ENCODE measurements at places on chromosomes 5 and 9. TPM values are rescaled to one million over a fixed set of nuclear protein-coding genes. Genes with fewer than 3 reads are reported as not detected.

- no peak for DNase-seq
These were observed 68.5 kb upstream of the FBXW11 start for GRCh38 chr5:172074896-172075295.

Gene PCDHA9
- polyA plus RNA-seq = 0.03 TPM

DNA sequence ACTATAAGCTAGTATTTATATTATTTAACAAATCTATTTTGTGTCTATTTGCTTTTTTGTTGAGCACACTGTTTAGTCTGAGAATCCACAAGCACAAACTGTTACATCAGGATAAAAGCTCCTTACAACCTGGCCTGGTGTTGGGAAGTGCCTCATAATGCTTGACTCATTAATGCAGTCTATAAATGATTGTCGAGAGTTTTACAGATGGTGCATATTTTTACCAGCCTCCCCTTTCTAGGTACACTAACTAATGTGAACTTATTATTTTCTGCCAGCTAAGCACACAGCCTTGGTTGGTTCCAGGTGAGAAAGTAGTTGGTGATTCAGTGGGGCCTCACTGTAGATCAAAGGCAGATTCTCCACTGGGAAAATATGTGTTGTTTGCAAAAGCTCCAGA lies 151.0 kb upstream of the ADAMTS16 start:
- DNase-seq = peak; percentile 67

DNA sequence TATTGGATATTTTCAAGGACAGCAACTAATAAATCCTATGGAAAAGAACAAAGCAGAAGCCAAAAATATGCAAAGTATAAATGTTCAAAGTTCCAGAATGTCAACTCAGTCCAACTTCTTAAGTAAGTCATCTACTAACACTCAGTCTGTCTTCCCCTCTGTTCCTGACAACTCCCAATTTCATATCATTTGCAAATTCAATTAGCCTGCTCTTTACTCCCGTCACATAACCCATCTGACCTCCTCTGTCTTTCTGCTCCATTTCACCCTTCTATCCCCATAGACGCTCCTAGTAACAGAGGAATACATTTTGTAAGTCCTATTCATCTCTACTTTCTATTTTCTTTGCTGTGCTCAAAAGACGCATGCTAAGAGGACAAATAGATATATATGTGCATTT lies 659.8 kb upstream of the MEF2C start:
- DNase-seq = no peak

Gene TRIP13
- polyA plus RNA-seq = 14.5 TPM

- DNase-seq = peak; percentile 24
These were observed 19.2 kb upstream of the CD180 start for GRCh38 chr5:67215519-67216471.

DNA sequence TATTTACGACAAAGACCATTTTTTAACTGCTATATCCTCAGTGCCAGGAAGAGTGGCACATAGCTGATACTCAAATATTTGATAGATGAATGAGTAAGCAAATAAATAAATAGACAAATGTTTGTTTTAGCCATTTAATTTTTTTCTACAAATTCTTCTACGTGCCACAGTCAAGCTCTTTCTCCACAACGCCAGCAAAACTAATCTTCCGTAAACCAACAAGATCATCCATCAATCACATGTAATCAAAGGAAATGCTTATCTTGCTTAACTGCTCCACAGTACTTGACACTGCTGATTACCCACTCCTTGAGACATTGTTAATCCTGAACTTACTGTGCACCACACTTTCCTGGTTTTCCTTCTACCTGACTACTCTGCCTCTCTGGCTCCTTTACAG lies 136.7 kb downstream of the EDIL3 start:
- DNase-seq = no peak

DNA sequence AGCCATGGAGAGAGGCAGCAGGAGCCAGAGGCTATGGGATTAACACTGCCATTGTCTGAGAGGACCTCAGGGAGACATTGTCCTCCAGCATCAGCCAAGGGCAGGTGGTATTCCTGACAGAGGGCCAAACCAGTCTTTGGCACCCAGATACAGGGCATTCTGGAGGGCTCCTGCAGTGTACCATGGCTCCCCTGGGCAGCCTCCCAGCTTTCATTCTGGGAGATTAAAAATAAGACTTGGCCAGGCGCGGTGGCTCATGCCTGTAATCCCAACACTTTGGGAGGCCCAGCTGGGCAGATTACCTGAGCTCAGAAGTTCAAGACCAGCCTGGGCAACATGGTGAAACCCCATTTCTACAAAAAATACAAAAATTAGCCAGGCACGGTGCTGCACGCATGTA lies 4.2 kb downstream of the MTAP start:
- DNase-seq = no peak

DNA sequence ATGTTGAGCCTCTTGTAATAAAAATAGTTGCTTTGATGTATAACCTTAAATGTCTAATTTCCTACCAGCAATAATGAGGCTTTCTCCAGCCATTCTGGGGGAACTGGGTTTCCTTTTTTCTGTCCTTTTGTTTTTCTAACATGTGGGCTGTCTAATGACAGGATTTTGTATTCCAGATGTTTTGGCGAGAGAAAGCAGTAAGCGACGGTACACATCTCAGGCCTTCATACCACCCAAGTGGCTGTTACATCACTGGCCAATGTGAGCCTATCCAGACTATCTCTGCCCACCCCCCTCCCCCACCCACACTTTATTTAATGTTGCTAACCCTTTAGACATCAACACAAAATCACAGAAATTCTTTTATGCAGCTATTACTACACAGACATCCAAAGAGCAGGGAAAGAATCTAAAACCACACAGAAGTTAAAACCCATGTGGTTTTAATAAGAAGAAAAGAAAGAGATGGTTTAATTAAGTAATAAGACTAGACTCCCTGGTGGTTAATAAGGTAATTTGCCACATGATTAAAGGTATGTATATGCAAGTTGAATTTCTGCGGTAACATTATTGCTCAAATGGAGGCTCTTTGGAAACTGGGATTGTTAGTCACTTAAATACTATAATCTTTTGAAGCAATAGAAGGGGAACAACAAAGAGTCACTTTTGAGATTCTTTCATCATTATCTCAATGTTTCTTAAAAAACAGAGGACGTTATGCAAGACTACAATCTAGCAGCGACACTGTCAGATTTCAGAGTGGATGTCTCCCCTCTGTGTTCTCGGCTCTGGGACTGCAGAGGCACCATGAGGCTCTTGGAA lies 365.1 kb downstream of the ENC1 start:
- DNase-seq = peak; percentile 64

Gene INSL6
- polyA plus RNA-seq = 0.60 TPM

DNA sequence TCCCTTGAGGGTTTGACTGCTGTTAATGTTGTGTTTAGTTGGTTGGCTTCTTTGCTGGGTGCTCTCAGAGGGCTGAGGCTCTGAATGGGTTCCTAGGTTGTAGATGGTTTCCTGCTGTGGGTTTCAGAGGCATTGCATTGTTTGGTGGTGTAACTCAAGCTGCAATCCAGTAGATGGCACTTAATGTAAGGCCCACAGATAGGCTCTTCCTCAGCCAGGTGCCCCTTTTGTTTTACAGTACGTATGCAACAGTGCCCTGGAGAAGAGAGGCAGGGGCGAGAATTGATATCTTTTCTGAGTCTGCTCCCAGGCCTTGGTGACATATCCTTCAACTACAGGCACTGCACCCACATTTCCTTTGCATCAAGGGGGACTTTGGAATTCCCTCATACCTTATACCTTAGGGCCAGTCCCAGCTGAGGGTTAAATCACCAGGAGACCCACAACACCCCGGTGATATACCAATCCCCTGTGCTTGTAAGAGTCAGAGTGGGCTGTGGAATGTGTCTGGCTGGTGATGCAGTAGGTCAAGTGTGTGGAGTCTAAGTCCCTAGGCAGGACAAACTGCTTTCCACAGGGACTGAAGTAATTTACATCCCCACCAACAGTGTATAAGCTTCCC lies 7.0 kb upstream of the UGT3A2 start:
- no peak for DNase-seq

All from left kidney (tissue), 8 donors.